IMR-90 (cell line): ENCODE measurements at places on chromosomes 1 and 21. TPM values are rescaled to one million over a fixed set of nuclear protein-coding genes. Genes with fewer than 3 reads are reported as not detected.

DNA sequence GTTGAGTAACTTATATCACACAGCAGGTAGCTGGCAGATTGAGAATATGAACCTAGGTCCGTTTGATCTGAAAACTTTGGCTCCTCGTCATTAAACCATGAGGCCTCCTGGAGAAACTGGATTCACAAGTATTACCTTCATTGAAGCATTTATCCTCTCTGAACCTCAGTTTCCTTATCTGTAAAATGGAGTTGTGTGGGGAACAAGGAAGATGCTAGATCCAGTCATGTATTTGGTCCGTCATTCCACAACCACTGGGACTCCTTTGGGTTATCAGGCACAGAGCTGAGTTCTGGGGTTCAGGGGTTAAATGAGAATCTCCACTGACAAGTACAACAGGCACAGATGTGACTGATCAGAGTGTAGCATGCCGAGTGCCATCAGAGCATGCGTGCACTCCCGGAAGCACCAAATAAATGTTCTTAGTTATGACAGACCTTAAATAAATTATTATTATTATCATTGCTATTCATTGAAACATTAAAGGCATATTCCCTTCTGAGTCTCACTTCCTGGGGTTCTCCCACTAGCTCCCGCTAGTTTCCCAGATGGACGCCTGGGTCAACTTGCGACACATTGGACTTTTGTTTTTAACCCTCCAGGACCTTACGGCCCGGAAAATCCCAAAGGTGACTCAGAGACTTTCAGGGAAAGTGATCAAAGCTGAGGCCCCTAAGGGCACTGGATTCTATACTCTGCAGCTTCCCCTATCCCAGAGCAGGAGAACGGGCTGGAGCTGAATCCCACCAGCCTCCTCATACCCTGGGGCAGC is 130.6 kb downstream of the PLPP3 start:
- H3K27me3 ChIP-seq: no peaks in the 10 kb centered on the region; the same call in 1 of the 2 replicates
- peak; percentile 52 for DNase-seq
- no peak overlapping the region for H3K4me3 ChIP-seq
- H3K4me1 ChIP-seq: peaks cover 13% of the 10 kb centered on the region; the same call in 1 of the 2 replicates
- H3K27ac ChIP-seq: no peak overlapping the region
- H3K36me3 ChIP-seq: no peaks in the 10 kb centered on the region

DNA sequence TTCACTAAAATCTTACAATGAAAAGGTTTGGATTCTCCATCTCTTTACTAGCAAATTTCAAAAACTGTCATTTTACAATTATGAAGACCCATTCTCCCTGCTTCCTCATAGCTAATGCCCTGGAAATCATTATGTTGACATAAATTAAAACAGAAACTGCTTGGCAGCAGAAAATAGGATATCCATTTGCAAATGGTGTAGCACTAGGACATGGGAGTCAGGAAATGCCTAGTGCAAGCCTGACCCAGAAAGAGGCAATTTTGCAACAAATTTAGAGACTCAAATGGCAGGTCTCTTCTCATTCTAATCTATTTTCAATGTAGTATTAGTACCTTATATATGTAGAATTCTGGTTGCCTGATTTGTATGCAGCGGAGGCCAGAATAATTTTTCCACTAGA is 2.2 kb downstream of the GBP5 start:
- no peaks in the 10 kb centered on the region for H3K36me3 ChIP-seq
- no peak overlapping the region for H3K27ac ChIP-seq
- H3K4me3 ChIP-seq: no peak overlapping the region
- no peaks in the 10 kb centered on the region for H3K4me1 ChIP-seq
- no peak for DNase-seq
- no peaks in the 10 kb centered on the region for H3K27me3 ChIP-seq

GRCh38 chr1:205375835-205376545 is 19.3 kb upstream of the KLHDC8A start:
- peaks cover 17% of the 10 kb centered on the region for H3K27me3 ChIP-seq
- H3K4me3 ChIP-seq: no peak overlapping the region
- no peaks in the 10 kb centered on the region for H3K36me3 ChIP-seq
- no peak overlapping the region for H3K27ac ChIP-seq

GRCh38 chr1:61255358-61255703 is 173.0 kb downstream of the NFIA start:
- no peak overlapping the region for H3K27ac ChIP-seq
- no peaks in the 10 kb centered on the region for H3K36me3 ChIP-seq
- peaks cover 2% of the 10 kb centered on the region; the same call in 1 of the 2 replicates for H3K4me1 ChIP-seq
- no peaks in the 10 kb centered on the region for H3K27me3 ChIP-seq
- no peak for DNase-seq

DNA sequence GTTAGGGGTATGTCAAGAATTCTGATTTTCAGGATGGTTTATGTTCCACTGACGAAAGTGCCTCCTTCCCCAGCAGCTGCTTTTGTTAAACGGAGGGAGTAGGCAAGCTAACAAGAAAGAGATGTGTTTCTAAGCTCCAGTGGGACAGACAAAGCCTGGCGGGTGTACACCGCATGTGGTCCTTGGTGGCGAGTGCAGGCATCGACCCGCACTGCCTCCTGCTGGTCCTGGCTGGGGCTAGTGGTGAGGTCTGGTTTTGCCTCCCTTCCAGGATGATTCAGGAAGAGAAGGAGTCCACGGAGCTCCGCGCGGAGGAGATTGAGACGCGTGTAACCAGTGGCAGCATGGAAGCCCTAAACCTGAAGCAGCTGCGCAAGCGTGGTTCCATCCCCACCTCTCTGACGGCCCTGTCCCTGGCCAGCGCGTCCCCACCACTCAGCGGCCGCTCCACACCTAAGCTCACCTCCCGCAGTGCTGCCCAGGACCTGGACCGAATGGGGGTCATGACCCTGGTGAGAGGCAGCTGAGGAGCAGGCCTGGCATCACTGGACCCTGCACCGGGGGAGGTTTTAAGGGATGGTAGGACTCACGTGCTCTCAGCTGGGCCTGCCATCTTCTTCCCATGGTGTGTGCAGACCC is 29.0 kb downstream of the PPFIA4 start:
- no peak overlapping the region for H3K4me3 ChIP-seq
- H3K36me3 ChIP-seq: peaks cover 17% of the 10 kb centered on the region
- no peak overlapping the region for H3K27ac ChIP-seq
- no peak for DNase-seq
- H3K27me3 ChIP-seq: peaks cover 3% of the 10 kb centered on the region; the same call in 1 of the 2 replicates

DNA sequence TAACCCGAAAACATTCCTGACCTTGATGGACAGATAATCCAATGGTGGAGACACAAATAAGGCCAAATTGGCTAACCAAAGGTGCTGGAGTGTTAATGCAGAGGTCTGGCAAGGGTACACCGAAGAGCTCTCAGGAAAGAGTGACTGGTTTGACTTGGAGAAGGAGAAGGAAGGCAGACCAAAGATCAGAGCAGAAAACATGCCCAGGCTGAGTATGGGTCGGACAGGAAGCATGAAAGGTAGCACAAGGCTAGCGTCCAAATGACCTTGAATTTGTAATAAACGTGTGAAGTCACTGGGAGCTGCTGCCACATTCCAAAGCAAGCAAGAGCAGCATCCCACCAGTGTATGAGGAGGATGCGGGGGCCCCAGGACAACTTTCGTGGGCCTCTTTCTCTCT is 45.7 kb downstream of the APP start:
- H3K4me3 ChIP-seq: no peak overlapping the region
- no peaks in the 10 kb centered on the region for H3K36me3 ChIP-seq
- H3K27me3 ChIP-seq: no peaks in the 10 kb centered on the region

DNA sequence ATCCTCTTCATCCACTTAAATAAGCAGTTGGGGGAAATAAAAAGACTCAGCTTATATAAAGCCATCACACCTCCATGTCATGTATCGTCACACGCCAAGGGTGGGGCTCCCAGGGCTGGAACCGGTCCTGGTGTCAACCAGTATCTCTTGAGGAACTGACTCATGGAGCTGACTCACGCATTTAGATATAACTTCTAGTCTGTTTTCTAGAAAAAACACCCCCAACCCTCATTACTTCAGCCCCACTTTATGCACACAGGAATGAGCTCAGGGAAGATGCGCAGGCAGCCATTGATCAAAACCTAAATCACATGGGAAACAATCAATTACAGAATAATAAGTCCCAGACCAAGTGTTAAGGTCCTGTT is 6.9 kb upstream of the IL22RA1 start:
- no peak overlapping the region for H3K4me3 ChIP-seq
- H3K27ac ChIP-seq: no peak overlapping the region
- H3K4me1 ChIP-seq: peaks cover 5% of the 10 kb centered on the region

DNA sequence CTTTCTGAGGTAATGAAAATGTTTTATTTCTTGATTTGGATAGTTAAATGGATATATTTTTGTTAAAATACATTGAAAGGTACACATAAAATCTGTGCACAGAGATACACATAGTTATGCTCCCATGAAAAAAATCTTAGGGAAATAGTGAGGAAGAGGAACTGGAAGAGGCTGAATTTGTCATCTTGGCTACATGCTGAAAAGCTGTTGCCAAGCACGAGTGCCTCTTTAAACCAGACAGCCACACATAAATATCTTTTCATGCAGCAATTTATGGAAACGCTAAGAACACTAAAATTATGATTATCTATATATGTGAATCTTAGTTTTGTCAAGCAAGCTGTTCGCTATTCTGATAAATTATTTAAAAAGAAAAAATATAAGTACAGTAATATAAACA is 12.8 kb upstream of the ADAR start:
- H3K4me1 ChIP-seq: peaks cover 5% of the 10 kb centered on the region
- no peak for DNase-seq
- H3K36me3 ChIP-seq: peaks cover 4% of the 10 kb centered on the region
- no peak overlapping the region for H3K4me3 ChIP-seq

- no peaks in the 10 kb centered on the region for H3K27me3 ChIP-seq
- H3K4me1 ChIP-seq: peaks cover 11% of the 10 kb centered on the region
- H3K4me3 ChIP-seq: no peak overlapping the region
- no peak overlapping the region for H3K27ac ChIP-seq
- no peak for DNase-seq
These were observed 40.5 kb downstream of the PLPPR5 start for GRCh38 chr1:98964198-98964597.

DNA sequence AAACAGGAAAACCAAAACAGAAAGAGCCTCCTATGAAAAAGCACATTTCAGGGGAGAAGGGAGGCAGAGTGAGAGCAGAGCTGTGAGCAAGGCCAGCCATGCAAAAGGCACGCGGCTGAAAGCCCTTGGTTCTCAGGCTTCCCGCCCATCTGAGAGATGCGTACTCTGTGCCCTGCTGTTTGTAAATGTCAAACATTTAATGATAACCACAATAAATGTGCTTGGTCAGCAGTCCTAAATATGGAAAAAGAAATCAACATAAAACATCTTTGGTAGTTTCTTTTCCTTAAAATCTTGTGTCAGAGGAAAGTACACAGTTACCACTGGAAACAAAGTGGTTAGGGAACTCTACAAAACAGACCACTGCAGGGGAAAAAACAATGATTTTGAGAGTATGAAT is 283.1 kb downstream of the DSCAM start:
- no peaks in the 10 kb centered on the region for H3K4me1 ChIP-seq
- no peak for DNase-seq
- H3K27ac ChIP-seq: no peak overlapping the region
- H3K4me3 ChIP-seq: no peak overlapping the region
- H3K36me3 ChIP-seq: no peaks in the 10 kb centered on the region

DNA sequence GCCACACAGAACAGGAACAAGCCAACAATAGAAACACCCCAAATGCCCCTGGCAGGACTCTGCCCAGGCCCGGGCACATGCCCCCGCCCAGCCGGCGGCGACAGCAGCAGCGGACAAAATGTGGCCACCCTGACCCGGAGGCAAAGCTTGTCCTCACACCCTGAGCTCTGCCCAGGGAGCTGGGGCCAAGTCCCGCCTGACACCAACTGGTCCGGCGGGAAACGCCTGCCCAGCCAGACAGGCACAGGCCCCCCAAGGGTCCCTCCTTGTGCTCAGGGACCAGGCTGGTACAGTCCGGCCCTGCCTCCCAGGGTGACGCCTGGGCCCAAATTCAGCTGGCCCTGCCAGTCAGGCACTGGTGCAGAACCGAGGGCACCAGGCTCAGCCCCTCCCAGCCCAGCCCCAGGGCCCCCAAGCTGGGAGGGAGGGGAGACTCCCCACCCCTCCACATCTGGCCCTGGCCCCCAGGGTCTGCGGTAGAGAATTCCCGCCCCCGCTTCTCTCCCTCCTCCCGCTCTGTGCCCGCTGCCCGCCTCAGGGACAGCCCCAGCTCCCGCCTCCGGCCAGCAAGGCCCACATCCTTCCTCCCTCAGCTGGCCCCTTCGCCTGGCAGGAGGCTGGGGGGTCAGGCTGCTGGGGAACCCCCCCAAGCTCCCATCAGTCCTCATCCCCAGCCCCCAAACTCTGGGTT is 2.0 kb downstream of the AHDC1 start:
- no peaks in the 10 kb centered on the region for H3K36me3 ChIP-seq
- H3K27ac ChIP-seq: peak overlapping the region; percentile 72
- H3K27me3 ChIP-seq: no peaks in the 10 kb centered on the region
- no peak for DNase-seq
- H3K4me1 ChIP-seq: peaks cover 36% of the 10 kb centered on the region

GRCh38 chr1:8312235-8313218 is 5.4 kb upstream of the SLC45A1 start:
- no peaks in the 10 kb centered on the region for H3K36me3 ChIP-seq
- no peaks in the 10 kb centered on the region for H3K27me3 ChIP-seq
- H3K4me1 ChIP-seq: peaks cover 3% of the 10 kb centered on the region; the same call in 1 of the 2 replicates

DNA sequence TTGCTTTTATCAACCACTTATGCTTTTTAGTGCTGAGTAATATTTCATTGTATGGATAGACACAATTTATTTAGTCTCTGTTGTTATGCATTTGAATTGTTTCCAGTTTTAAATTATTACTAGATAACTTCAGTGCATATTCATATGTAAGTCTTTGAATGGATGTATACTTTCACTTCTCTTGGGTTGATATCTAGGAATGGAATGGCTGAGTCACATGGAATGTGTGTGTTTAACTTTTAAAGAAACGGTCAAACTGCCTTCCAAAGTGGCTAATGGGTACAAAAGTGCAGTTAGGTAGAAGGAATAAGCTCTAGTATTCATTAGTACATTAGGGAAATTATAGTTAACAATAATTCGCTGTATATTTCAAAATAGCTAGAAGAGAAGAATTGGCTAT is 82.4 kb downstream of the NPHS2 start:
- no peaks in the 10 kb centered on the region for H3K4me1 ChIP-seq
- no peaks in the 10 kb centered on the region for H3K27me3 ChIP-seq
- H3K4me3 ChIP-seq: no peak overlapping the region
- H3K27ac ChIP-seq: no peak overlapping the region
- no peaks in the 10 kb centered on the region for H3K36me3 ChIP-seq

DNA sequence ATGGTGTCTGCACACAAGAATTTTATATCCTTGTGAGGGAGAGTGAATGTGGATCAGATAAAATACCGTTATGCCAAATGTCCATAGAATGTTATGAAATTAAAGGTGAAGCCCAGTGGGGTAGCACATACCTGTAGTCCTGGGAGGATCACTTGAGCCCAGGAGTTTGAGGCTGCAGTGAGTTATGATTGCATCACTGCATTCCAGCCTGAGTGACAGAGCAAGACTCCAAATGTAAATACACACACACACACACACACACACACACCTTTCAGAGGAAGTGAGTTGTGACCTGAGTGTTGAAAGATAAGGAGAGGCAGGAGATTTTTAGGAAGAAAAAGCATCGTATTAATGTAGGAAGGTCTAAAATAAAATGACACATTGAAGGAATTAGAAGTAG is 28.1 kb upstream of the ZYG11A start:
- H3K4me1 ChIP-seq: peaks cover 2% of the 10 kb centered on the region; the same call in 1 of the 2 replicates
- H3K36me3 ChIP-seq: peaks cover 29% of the 10 kb centered on the region
- H3K27ac ChIP-seq: no peak overlapping the region
- no peak overlapping the region for H3K4me3 ChIP-seq

- no peak for DNase-seq
- no peak overlapping the region for H3K27ac ChIP-seq
- H3K27me3 ChIP-seq: no peaks in the 10 kb centered on the region; the same call in 1 of the 2 replicates
- H3K4me3 ChIP-seq: no peak overlapping the region
- no peaks in the 10 kb centered on the region for H3K36me3 ChIP-seq
These were observed 171.5 kb downstream of the ADSS2 start for GRCh38 chr1:244280201-244280600.

MTARC1 gene
- total RNA-seq: 0.18 and 0.28 TPM in 2 replicates

KCNH1 gene
- total RNA-seq: 0.54 and 0.56 TPM in 2 replicates

NBPF15 gene
- total RNA-seq: 30.3 and 31.0 TPM in 2 replicates

JAM2 gene
- 0.72 and 0.83 TPM in 2 replicates for total RNA-seq
